Left ventricle myocardium superior (tissue), 1 donor: ENCODE measurements at places on chromosomes 3 and 15. TPM values are rescaled to one million over a fixed set of nuclear protein-coding genes. Genes with fewer than 3 reads are reported as not detected.

DNA sequence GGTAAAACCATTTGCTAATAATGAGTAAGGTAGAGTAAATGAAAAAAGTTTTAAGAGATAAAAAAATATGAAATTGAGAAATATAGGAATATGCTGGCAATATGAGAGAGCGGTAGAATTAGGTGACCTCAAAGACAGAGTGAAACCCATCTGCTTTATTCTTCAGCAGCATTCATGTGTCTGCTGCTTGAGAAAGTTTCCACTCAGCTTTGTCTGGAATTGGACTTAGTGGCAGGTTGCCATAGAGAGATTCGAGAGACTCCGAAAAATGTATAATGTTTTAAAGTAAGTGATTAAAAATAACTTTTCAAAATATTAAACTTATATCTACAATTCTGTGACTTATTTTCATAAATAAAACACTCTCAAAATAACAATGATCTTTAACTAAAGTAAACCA, 5.0 kb downstream of the SUCNR1 start:
- no peak for DNase-seq

- DNase-seq: no peak
Observed at GRCh38 chr15:59516655-59517461, 78.9 kb downstream of the FAM81A start.

DNA sequence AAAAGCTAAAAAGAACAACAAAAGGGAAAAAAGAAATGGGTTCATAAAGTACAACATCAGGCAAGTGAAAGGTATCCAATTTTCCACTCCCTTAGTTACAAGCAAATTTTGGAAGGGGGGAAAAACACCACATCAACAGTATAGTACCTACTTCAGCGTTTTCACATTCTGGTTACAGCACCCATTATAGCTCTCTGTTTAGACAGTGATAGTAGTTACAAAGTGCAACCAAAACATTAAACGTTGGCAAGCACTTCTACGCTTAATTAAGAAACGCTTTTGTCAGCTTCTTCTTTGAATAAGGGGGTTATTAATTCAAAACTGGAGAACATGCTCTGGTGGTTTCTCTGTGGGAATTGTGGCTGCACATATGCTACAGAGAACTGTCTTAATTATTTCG, 180.2 kb downstream of the VPS13C start:
- DNase-seq: no peak

DNA sequence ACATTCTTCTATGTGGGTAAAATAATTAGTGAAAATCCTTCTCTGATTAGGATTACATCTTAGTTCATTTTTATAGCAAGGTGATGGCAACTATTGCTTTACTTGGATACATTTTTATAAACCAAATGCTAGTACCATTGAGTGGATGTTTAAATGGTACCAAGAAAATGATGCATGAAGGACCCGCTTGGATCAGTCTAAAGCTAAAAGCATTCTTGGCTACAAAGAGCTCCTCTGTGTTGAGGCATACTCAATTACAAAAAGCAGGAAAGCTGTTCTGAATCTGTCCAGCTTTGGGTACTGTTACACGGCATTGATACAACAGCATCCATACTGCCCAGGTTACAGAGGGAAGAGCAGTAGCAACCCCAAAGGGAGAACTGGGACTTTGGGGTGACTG, 217.2 kb downstream of the PDZRN3 start:
- DNase-seq: no peak

Gene CYP8B1
- total RNA-seq: not detected
